Adipose tissue (tissue), 3 donors: ENCODE measurements at places on chromosomes 7 and 10. TPM values are rescaled to one million over a fixed set of nuclear protein-coding genes. Genes with fewer than 3 reads are reported as not detected.

Gene NODAL
- 0.04 TPM for polyA plus RNA-seq

Gene CTAGE15
- 0.03 TPM for polyA plus RNA-seq

Gene NUDT5
- 50.2 TPM for polyA plus RNA-seq

Gene GNAT3
- 0.06 TPM for polyA plus RNA-seq

Gene PSPH
- polyA plus RNA-seq, result 3.9 TPM

Gene FANK1
- 2.8 TPM for polyA plus RNA-seq

Gene PAPOLB
- polyA plus RNA-seq, result not detected

Gene FRAT1
- 2.5 TPM for polyA plus RNA-seq

Gene SPDYE2
- 0.03 TPM for polyA plus RNA-seq

Gene NUTM2E
- polyA plus RNA-seq, result not detected

Gene SRRM3
- polyA plus RNA-seq, result 1.9 TPM
